ENCODE measurements at places on chromosomes 5 and 9. TPM values are rescaled to one million over a fixed set of nuclear protein-coding genes. Genes with fewer than 3 reads are reported as not detected.
A peak's percentile ranks its signal among the peaks of the same experiment; 100 is the strongest.

GRCh38 chr9:114216081-114216480 is 60.7 kb downstream of the COL27A1 start:
- DNase-seq: peak; percentile 45

DNA sequence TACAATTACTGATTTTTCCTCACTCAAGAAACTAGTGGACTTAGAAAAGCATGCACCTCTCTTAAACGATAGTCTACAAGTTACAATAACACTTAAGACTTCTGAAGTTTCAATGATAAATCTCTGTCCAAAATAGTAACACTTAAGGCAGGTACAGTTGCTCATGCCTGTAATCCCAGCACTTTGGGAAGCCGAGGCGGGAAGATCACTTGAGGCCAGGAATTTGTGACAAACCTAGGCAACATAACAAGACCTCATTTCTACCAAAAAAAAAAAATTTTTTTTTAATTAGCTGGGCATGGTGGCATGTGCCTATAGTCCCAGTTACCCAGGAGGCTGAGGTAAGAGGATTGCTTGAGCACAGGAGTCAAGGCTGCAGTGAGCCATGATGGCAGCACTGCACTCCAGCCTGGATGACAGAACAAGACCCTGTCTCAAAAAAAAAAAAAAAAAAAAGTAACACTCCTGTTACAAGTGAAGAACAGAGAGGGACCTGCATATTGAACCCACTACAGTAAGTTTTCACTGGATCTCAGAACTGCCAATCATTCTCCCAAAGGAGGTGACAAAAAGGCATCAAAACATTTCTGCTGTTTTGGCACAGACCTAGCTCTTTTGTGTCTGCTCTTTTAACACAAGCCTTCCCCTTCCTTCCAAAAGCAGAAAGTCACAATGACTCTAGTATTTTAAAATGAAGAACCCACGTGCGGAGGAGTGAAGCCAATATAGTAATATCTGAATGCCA is 3.5 kb downstream of the ABITRAM start:
- no peak for DNase-seq

DNA sequence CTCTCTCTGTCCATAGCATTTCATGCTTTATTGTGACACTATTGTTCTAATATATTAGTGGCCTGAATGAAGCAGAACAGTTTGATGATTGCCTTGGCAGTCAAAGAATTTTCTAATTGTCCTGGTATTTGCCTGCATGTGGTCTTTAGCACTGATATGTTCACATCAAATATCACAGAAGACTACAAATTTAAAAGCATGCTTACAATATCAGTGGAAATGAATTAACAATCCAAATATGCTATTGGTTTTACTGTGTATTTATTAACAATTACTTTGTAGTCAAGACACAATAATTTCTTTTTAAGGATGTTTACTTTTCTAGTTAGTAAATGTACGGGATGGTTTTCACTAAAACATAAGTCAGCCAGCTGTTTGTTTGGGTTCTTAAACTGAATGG is 18.3 kb downstream of the EFNA5 start:
- DNase-seq: no peak

GRCh38 chr5:65506961-65507360 is 25.2 kb upstream of the ADAMTS6 start:
- DNase-seq: peak; percentile 22

DNA sequence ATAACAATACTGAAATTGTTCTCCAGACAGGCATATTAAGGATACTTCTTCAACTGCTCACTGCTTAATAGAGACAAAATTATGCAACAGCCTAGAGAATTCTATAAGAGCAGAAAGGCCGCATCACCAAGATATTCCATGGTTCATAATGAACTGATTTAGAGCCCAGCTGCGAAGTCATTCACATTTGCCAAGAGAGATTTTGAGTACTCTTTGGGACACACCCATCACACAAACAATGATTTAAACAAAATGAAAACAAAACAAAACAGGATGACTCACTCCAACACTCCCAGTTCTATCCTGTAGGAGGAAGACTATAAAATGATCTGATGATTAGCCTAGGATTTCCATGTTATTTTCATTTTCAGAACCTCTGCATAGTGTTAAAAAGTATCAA is 145.7 kb upstream of the GNA14 start:
- peak; percentile 15 for DNase-seq

- DNase-seq: peak; percentile 93
These were observed 9.5 kb upstream of the NFIL3 start for GRCh38 chr9:91433180-91433579.

The PRDM9 gene
- not detected for total RNA-seq

GRCh38 chr5:33631139-33631538 is 190.4 kb downstream of the TARS1 start:
- DNase-seq: no peak

The PCDHA6 gene
- 0.10 TPM for total RNA-seq

DNA sequence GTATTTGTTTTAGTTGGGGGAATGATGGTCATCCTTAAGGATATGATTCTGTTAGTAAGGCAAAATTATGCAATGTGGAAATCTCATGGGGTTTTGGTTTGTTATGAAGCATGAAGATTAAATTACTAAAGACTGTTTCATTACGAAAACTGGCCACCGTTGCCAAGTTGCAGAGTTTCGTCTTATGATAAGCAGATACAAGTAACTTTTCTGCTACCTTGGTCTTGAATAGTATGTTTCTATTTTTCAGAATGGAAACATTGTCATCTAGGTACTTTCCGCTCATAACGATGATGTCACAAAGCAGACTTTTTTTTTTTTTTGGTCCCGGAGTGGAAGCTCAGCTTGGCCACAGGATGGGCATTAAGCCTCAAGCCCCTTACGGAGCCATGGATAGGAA is 4.2 kb downstream of the CCNI2 start:
- no peak for DNase-seq

GRCh38 chr5:160976181-160976580 is 124.2 kb upstream of the ATP10B start:
- no peak for DNase-seq

DNA sequence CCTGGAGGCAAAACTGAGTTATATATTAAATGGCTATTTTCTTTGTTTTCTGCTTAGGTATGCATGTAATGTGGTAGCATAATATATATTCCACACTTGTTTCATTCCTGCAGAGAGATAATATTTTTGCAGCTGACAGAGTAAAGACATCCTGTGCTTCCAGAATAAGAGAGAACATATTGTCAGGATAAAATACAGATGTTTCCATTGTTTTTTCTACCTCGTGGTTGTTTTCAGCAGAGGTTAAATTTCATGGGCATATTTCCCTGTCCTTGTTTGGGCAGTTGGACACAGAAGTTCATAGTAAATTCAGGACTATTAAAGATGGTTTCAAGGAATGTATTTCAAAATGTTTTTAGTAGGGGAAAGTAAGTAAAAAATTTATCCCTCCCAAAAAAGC is 47.6 kb upstream of the MEGF10 start:
- DNase-seq: no peak

- DNase-seq: no peak
These were observed 107.7 kb upstream of the TLX3 start for GRCh38 chr5:171201310-171201709.

GRCh38 chr5:154264549-154265196 is 74.1 kb downstream of the GALNT10 start:
- no peak for DNase-seq

DNA sequence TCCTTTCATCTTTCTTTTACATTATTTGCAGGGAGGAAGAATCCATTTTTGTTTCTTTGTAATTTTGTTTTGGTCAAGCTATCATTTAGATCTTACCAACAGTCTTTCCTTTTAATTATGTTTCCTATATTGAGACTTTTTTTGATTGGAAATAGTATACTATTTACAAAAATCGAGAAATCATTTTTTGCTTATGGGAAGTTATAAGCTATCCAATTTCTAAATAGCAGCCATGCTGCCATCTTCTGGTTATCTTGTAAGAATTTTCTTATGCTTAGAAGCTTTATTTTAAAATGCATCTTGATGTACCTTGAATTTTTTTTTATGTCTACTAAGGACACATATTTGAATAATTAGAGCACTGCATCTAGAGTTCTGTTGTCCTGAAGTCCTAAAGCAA is 821.2 kb downstream of the PTPRD start:
- DNase-seq: peak; percentile 7

GRCh38 chr5:130032807-130033206 is 128.5 kb downstream of the CHSY3 start:
- DNase-seq: no peak

DNA sequence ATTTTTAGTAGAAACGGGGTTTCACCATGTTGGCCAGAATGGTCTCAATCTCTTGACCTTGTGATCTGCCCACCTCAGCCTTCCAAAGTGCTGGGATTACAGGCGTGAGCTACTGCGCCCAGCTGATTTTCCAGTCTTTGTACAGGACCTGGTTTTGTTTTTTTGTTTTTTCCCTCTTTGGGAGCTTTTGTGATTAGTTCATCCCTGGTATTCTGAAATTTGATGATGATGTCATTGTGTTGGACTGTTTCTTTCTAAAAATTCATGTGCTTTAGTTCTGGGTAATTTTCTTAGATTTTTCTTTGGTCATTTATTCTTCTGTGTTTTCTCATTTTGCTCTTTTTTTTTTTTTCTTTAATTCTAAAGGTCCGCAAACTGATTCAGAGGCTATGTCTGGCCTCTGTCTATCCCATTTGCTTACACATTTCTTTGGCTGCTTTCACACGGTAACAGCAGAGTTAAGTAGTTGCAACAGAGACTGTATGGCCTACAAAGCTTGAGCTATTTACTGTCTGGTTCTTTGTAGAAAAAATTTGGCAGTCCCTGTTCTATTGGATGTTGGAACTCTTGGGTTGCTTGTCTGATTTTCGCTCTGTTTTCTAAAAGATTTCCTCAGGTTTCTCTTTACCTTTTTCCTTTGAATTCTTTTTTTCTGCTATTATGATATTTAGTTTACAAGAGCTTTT is 24.8 kb downstream of the STX17 start:
- no peak for DNase-seq

GRCh38 chr5:107821288-107821687 is 150.6 kb upstream of the EFNA5 start:
- DNase-seq: no peak

- DNase-seq: no peak
These were observed 39.3 kb upstream of the KIAA1958 start for GRCh38 chr9:112447283-112447761.

GRCh38 chr9:136403538-136403914 is 3.6 kb upstream of the SNAPC4 start:
- DNase-seq: no peak

DNA sequence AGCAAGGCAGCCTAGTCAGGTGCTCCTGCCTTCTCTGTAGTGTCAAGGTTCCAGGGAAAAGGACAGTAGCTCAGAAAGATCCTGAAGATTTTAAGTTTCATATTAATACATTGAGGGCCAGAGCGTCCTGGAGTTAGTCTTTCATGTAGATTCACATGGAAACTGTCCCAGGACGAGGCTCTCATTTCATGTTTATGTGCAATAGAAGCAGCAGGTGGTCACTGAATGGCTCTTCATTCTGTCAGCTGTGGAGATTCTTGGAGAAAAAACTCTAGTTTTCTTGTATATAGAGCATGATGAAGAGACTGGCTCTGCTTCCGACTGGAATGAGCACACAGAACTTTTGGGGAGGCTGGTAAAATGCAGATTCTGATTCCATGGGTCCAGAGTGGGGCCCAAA is 54.3 kb downstream of the MEGF10 start:
- DNase-seq: no peak

DNA sequence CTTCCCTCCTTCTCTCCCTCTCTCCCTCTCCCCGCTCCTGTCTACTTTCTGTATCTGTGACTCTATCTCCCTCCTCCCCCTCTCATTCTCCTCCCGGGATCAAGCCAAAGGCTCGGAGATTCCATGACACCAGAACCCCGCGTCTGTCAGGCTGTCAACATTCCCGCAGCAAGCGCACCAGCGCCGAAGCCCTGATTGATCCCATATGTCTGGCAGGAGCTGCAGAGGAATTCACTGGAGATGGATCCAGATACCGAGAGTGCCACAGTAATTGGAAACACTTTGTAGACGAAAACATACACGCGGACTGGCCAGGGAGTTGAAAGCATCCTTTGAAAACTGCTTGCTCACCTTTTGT is 300 bp upstream of the SVEP1 start:
- DNase-seq: no peak

- DNase-seq: no peak
These were observed 96.7 kb downstream of the CAVIN4 start for GRCh38 chr9:100674419-100675122.

DNA sequence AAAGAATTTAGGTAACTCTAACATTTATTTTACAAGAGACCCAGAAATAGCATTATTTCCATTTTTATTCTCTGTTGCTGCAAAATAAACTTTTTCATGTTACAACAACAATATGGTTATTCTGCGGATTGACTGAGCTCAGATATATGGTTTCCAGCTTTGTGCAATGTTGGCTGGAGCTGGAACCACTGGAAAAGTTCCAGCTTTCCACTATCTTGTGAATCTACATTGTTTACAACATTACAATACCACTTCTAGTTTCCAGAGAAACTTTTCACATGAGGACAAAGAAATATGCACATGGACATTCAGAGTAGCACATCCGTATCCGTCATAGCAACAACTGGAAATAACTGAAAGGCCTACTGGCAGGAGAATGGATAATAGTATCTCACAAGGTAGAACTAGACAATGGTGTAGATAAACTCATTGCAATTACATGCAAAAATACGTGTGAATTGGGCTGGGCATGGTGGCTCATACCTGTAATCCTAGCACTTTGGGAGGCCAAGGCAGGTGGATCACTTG is 436.1 kb upstream of the ADAMTS16 start:
- DNase-seq: no peak

The MLANA gene
- not detected for total RNA-seq

- DNase-seq: no peak
These were observed 53.0 kb upstream of the NRARP start for GRCh38 chr9:137354845-137355760.

GRCh38 chr5:67188274-67189078 is 8.1 kb downstream of the CD180 start:
- no peak for DNase-seq

DNA sequence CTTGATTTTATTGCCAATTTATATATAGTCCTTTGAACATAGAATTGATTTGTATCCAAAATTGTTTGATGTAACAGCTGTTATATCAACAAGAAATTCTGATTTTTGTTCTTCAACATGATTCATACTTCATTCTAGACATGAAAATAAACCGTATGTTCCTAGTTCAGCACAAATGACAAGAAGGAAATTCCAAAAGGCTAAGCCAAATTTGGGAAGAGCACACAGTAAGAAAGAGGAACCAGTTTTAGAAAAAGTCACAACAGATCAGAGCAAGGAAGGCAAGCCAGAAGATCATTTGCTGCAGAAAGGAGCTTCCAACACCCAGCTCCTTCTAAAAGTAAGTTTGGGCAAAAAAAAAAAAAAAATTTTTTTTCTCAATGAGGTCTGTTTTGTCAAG is 65.0 kb upstream of the MCCC2 start:
- DNase-seq: no peak

- DNase-seq: no peak
These were observed 102.4 kb downstream of the LPAR1 start for GRCh38 chr9:110935829-110936228.

All from HT1080 (cell line).